ENCODE measurements at places on chromosomes 1 and 21. TPM values are rescaled to one million over a fixed set of nuclear protein-coding genes. Genes with fewer than 3 reads are reported as not detected.

TNFRSF18 gene
- 0.12 TPM for total RNA-seq

COG2 gene
- 19.8 TPM for total RNA-seq

HJV gene
- not detected for total RNA-seq

JAM2 gene
- 1.00 TPM for total RNA-seq

TNFRSF4 gene
- not detected for total RNA-seq

SLC1A7 gene
- 0.12 TPM for total RNA-seq

PRAMEF15 gene
- total RNA-seq: not detected

PCP4 gene
- total RNA-seq: not detected

SLC27A3 gene
- total RNA-seq: 13.0 TPM

RNPC3 gene
- total RNA-seq: 5.2 TPM

ZNF593OS gene
- total RNA-seq: not detected

RLF gene
- 29.7 TPM for total RNA-seq

Data from uterine smooth muscle cell (primary cell).